Fibroblast of villous mesenchyme (primary cell): ENCODE measurements at places on chromosomes 5 and 9. TPM values are rescaled to one million over a fixed set of nuclear protein-coding genes. Genes with fewer than 3 reads are reported as not detected.

Gene DEPDC1B
- 5.2 and 8.6 TPM in 2 replicates for total RNA-seq

Gene GCNT4
- 10.6 and 46.2 TPM in 2 replicates for total RNA-seq

Gene ADAMTSL1
- 3.0 and 10.0 TPM in 2 replicates for total RNA-seq

Gene OCLN
- 0.43 and 0.64 TPM in 2 replicates for total RNA-seq

Gene SLCO6A1
- under 0.01 and 0.32 TPM in 2 replicates for total RNA-seq

Gene SNX30
- 27.6 and 27.7 TPM in 2 replicates for total RNA-seq

Gene PHYHD1
- total RNA-seq = 9.9 and 11.9 TPM in 2 replicates

Gene NUDT2
- total RNA-seq = 21.6 and 30.2 TPM in 2 replicates

Gene PRKAA1
- total RNA-seq = 106 and 132 TPM in 2 replicates

Gene PCDHGB4
- total RNA-seq = 11.0 and 13.4 TPM in 2 replicates

DNA sequence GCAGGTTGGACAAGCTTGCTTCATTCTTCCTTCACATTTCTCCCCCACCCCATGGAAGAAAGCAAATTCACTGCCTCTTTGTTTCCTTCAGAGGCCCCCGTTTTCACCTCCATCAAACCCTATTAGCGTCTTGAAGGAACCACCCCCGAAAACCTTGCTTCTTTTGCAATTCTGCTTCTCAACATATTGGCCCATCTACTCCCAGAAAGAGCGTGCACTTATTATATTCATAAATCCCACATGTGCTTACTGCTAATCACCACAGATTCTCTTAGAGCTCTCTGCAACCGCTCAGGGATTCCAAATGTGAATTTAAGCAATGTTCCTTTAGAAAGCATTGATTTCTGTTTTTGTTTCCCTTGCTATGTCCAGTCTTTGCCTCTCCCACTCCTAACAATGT, 1.1 kb downstream of the F2RL2 start:
- no peak for DNase-seq

- DNase-seq = peak; percentile 88
Observed at GRCh38 chr5:144191998-144192397, 21.3 kb downstream of the KCTD16 start.

- DNase-seq = peak; percentile 75
Observed at GRCh38 chr9:14616188-14616982, 76.8 kb downstream of the ZDHHC21 start.

- no peak for DNase-seq
Observed at GRCh38 chr9:27369591-27369990, 72.6 kb upstream of the EQTN start.

- DNase-seq = no peak
Observed at GRCh38 chr9:112914524-112914923, 23.8 kb upstream of the SLC46A2 start.

DNA sequence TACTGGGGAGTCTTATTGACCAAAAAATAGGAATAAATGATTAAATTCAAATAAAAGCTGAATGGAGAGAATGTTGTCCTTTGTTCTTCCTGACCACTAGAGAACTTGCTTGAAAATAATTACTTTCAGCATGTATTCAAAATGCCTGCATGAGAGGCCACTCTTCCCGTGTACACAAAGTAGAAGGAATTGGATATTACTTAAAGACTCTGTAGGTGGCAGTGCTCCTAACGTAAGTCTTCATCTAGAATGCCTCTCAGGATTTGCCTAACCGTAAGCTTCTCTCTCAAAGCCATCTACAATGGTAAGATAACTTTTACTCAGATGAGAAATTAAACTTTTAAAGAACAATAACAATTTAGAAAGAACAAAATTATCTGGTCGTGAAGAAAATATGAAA, 620.0 kb upstream of the CCNG1 start:
- no peak for DNase-seq

GRCh38 chr5:159448-160172, 31.7 kb upstream of the LRRC14B start:
- DNase-seq = peak; percentile 25

- DNase-seq = no peak
Observed at GRCh38 chr9:135739271-135740220, 37.6 kb downstream of the KCNT1 start.

DNA sequence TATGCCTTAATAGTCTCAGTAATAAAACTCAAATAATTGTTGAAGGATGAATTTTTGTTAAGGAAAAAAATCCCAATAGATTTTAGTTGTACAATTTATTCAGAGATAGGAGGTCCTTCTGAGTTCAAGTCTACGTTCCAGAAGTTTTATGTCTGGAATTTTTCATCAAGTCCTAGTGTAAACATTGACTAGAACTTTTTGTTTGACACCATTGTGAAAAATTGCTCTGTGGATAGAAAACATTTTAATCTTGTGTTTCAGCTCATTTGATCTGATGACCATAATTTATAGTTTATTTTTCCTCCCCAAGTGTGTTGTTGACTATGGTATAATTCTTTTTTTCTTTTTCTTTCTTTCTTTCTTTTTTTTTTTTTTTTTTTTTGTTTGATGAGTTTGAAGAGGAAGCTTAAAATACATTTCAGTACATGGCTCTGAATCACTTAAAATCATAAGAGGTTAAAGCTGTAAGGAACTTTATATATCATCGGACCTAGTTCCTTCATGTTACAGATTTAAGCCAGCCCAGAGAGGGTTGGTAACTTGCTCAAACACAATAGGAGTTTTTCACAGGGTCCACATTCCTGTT, 20.7 kb downstream of the ITGA1 start:
- peak; percentile 62 for DNase-seq

DNA sequence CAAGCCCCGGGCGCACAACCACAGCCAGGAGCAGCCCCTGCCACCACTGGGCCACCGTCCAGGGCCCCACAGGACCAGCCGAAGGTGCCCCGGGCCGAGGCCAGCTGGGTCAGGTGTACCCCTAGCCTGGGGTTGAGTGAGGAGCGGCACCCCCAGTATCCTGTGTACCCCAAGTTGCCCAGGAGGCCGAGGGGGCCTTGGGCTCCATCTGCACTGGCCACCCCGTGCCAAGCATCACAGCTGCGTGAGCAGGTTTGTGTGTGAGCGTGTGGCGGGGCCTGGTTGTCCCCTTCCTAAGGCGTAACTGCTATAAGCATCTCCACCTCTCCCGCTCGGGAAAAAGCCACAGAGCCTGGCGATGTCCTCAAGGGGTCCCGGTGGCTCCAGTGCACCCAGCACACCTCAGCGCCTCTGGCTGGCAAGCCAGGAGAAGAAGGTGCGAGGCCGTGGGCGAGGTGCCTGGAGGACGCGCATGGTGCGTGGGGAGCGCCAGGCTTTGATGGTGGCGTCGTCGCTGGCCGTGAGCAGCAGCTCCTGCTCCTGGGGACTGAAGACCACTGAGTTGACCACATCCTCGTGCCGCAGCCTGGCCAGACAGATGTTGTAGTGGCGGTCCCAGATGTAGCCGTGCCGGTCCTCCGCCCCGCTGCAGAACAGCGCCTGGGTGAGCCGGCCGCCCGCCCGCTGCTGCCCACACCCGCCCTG, 3.9 kb downstream of the FBXW5 start:
- no peak for DNase-seq

- no peak for DNase-seq
Observed at GRCh38 chr5:165560648-165561047, 2055.2 kb downstream of the MAT2B start.

- no peak for DNase-seq
Observed at GRCh38 chr5:150577378-150578139, 62.9 kb upstream of the SYNPO start.

DNA sequence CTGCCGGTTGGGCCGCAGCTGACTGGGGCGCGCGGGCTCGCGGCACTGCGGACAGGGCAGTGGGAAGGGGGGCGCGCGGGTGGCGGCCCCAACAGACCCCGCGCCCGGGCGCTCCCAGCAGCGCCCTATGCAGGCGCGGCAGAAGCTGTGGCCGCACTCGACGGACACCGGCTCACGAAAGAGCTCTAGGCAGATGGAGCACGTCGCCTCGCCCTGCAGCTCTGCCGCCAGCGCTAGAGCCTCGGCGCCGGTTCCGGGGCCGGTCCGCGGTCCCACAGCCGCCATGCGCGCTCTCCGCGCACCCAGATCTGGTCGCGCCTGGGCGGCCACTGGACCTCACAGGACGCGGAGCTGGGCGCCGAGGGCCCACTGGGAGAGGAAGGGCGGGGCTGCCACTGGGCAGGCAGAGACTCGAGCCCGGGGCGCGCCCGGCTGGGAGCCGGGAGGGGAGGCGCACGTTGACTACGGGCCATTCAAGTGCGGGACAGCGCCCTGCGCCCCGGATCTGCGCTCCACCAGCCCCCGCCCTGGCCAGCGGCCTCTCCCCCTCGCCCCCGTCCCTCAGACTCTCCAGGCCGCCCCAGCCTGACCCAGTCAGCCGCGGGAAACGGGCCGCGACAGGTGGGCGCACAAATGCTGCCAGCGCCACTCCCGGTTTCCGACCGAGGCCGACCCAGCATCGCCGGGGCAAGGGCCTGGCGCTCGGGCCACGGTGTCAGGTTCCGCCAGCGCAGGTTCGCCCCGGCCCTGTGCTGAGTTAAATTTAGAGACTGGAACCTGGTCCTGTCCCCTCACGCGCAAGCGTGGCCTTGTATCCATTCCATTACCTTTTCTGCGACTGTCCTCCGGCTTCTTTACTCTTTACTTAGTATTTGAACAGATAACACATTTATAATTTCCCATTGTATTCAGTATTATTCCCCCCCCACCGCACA, at the start of gene TRIM7:
TSS of gene TRIM7 (minus strand) at position 371 of the 935 bp plus-strand sequence. CDS start at position 285, 86 bp downstream.
- DNase-seq = peak; percentile 56

DNA sequence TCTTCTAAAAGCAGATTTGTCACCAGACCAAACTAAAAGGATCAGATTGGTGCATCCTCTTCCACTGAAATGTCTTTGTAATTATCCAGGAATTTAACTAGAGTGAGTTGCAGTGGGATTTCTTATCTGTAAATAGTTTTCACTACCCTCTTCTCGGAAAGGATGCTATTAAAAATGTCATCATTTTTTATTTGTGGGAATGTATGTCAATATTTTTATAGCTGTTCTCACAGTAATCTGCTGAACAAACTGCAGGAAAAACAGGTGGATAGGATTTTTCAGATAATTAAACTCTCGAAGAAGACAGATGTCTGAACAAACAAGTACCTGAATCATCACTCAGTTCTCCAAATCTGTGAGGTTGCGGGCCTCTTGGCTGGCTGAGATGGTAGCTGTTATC, 62.7 kb downstream of the RAB14 start:
- peak; percentile 69 for DNase-seq

DNA sequence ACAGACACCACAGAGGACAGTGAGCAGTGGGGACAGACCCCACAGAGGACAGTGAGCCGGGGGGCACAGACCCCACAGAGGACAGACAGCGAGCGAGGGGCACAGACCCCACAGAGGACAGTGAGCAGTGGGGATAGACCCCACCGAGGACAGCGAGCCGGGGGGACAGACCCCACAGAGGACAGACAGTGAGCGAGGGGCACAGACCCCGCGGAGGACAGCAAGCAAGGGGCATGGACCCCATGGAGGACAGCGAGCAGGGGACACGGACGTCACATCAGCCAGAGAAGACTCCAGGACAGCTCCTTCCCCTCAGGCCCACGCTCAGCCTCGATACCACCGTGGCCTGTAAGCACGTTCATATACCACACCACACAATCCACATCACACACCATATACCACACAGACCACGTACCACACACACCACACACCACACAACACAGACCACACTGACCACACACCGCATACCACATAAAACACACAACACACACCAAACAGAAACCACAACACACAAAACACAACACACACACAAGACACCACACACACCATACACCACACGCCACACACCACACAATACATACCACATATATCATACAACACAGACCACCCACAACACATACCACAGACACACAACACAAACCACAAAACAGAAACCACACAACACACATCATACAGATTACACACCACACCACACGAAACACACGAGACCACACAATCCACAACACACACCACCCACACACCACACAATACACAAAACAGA, 5.2 kb upstream of the ZDHHC11 start:
- no peak for DNase-seq

GRCh38 chr9:122095010-122095767, 2.1 kb upstream of the TTLL11 start:
- peak; percentile 66 for DNase-seq

- DNase-seq = peak; percentile 100
Observed at GRCh38 chr9:32426278-32426939, 42.0 kb downstream of the ACO1 start.

- no peak for DNase-seq
Observed at GRCh38 chr9:97969014-97969413, 14.1 kb upstream of the ANP32B start.

- peak; percentile 71 for DNase-seq
Observed at GRCh38 chr5:136174021-136174659, 18.8 kb downstream of the SMIM32 start.

GRCh38 chr5:145971701-145972100, 35.3 kb downstream of the SH3RF2 start:
- DNase-seq = no peak
